Inflammatory macrophage treated with lipopolysaccharide for 1 hour (primary cell): ENCODE measurements at places on chromosomes 5 and 9.

- peak; percentile 33 for DNase-seq
Observed at GRCh38 chr9:131503626-131504465, 1.1 kb downstream of the POMT1 start.

DNA sequence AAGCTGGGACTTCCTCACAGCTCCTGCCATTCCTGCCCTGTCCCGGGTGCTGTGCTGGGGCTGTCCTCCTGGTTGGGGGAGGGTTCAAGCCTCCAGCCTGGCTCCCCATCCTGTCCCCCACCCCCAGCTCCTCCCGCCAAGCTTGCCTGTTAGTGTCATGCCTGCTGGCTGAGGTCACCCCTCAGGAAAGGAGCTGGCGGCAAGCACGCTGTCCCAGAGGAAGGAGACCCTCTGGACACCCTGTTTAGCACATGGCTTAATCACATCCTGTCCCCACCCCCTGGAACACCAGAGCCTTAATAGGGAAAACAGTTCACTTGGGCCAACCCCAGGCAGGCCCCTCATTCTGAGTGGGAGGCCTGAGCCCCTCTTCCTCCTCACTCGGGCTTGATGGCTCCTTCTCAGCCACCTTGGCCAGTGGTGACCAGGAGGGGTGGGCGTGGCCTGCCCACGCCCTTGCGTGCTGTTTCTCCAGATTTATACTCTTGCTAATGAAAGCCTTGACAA lies 9.2 kb upstream of the PHYHD1 start:
- no peak for DNase-seq

DNA sequence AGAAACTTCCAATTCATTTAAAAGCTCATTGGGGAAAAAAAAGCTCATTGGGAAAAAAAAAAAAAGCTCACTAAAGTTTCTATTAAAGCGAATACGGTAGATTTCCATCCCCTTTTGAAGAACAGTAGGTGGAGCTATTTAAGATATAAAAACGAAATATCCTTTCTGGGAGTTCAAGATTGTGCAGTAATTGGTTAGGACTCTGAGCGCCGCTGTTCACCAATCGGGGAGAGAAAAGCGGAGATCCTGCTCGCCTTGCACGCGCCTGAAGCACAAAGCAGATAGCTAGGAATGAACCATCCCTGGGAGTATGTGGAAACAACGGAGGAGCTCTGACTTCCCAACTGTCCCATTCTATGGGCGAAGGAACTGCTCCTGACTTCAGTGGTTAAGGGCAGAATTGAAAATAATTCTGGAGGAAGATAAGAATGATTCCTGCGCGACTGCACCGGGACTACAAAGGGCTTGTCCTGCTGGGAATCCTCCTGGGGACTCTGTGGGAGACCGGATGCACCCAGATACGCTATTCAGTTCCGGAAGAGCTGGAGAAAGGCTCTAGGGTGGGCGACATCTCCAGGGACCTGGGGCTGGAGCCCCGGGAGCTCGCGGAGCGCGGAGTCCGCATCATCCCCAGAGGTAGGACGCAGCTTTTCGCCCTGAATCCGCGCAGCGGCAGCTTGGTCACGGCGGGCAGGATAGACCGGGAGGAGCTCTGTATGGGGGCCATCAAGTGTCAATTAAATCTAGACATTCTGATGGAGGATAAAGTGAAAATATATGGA lies at the start of gene PCDHGA12:
PCDHGA12 (plus strand) TSS at position 176 of the 782 bp plus-strand sequence; CDS start at position 429, 253 bp downstream.
- peak; percentile 73 for DNase-seq

- no peak for DNase-seq
Observed at GRCh38 chr5:36056422-36056821, 10.3 kb downstream of the UGT3A2 start.

GRCh38 chr9:13904746-13905145 lies 409.2 kb downstream of the NFIB start:
- DNase-seq: no peak

- peak; percentile 87 for DNase-seq
Observed at GRCh38 chr9:38227061-38227540, 158.1 kb upstream of the SHB start.

DNA sequence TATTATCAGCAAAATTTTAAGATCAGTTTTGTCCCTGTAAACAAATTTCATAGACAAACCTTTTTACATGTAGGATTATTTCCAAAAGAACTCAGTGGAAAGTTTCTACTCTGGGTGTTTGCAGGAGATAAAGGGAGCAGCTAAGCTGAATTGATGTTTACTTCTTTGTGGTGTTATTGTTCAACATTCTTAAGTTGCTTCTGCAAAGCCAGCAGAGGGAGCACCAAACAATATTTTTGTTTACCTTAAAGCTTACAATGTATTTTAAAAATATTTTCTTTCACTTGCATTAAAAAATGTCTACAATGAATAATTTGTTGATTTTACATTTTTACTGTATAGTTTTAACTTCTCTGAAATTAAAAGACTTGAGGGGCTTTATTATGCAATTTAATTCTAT lies 135.4 kb downstream of the ATG10 start:
- no peak for DNase-seq

DNA sequence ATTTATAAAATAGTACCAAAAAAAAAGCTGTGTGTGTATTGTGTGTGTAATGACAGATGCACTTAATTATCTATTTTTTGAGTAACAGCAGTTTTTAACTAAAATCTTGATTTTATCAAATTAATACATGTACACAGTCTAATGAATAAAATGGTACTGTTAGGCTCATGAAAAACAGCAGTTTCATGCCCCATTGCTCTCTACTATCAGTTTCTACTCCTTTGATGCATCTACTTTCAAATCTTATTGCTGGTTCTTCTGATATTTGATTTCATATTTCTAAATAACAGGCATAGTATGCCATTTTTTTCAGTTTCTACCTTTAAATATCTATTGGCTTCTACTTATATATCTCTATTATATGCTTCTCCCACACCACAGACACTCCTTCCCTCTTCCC lies 117.4 kb downstream of the CCDC171 start:
- DNase-seq: no peak

- DNase-seq: no peak
Observed at GRCh38 chr5:115387816-115388215, 91.4 kb upstream of the CCDC112 start.

DNA sequence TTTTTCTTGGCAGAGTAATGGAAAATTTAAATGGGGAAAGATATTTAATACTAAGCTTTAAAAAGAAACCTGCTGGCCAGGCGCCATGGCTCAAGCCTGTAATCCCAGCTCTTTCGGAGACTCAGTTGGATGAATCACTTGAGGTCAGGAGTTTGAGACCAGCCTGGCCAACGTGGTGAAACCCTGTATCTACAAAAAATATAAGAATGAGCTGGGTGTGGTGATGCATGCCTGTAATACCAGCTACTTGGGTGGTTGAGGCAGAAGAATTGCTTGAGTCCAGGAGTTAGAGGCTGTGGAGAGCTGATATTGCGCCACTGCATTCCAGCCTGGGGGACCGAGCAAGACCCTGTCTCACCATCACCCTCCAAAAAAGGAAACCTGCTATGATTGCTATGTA lies 32.8 kb downstream of the TUT7 start:
- no peak for DNase-seq

DNA sequence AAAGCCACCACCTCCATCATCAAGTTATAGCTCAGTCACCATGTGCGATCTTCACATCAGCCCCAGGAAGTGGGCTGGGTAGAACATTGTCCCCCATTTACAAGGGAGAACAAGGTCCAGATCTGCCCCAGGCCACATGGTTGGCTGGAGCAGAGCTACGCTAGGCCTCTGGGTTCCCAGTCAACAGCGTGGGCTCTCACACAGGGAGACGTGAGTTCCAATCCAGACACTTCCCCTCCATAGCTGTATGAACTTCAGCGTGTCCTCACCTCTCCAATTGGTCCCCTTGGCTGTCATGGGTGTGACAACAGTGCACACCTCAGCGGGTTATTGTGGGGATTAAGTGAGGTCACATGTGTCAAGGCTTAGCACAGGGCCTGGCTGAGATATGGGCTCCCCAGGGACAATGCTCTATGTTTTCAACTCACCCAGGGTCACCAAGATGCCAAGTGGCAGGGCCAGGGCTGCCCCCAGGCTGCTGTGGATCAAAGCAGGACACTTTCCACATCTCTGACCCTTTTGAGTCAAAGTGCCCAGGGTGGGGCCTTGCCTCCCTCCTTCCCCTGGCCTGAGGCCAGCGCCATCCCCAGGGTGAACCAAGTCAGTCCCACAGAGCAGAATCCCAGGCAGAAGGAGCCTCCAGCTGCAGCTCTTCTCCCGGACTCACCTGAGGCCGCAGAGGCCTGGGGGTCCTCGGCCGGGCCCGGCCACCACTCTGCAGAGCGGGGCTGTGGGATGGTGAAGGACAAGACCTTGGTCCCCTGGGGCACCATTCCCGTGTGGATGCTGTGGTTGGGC lies 19.8 kb downstream of the AKNA start:
- DNase-seq: no peak

GRCh38 chr9:100626949-100627348 lies 49.1 kb downstream of the CAVIN4 start:
- DNase-seq: no peak

- DNase-seq: no peak
Observed at GRCh38 chr5:6080930-6081726, 297.2 kb downstream of the MED10 start.

DNA sequence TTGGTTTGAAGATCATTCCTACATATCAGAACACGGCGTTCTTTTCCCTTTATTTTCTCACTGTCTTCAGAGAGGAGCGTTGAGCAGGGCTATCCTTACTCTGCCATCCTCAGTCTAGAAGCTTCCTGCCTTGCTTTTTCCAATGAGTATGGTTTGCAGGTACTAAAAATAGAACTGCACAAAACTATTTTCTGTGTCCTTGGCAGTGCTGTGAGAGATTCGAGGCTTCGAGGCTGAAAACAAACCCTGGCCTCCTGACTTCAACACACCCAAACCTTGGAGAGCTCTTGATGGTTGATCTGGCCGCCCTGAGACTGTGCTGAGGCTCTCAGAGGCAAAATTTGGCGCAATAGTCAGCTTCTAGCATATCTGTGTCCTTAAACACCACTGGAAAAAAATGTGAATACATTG lies 78.9 kb downstream of the GOLPH3 start:
- no peak for DNase-seq

DNA sequence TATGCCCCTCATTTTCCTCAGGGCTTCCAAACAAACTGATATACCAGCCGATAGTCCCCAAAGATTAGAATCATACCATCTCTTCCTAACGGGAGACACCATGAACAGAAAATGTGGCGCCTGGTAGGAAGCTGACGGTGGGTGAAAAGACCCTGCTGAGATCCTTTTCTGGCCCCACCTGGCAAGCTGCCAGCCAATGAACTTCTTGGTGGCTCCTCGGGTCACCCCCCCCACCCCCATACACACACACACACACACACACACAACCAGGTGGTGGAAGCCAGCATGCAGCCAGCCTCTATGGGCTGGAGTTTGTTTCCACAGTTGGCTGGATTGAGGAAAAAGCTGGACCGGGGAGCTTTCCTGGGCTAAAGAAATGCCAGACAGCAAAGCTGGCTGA lies 4.8 kb upstream of the CCIN start:
- DNase-seq: no peak

- DNase-seq: no peak
Observed at GRCh38 chr9:100575765-100576386, 2.0 kb upstream of the CAVIN4 start.
